Progenitor cell of endocrine pancreas (in vitro differentiated cells): ENCODE measurements at places on chromosomes 5 and 9. TPM values are rescaled to one million over a fixed set of nuclear protein-coding genes. Genes with fewer than 3 reads are reported as not detected.
A peak's percentile ranks its signal among the peaks of the same experiment; 100 is the strongest.

- H3K27me3 ChIP-seq, result peaks cover 58% of the 10 kb centered on the region
- no peak overlapping the region for H3K4me3 ChIP-seq
- H3K36me3 ChIP-seq, result no peaks in the 10 kb centered on the region
- no peak for DNase-seq
- no peak overlapping the region for H3K27ac ChIP-seq
- no peaks in the 10 kb centered on the region for H3K4me1 ChIP-seq
Observed at GRCh38 chr9:130670644-130671043, 6.2 kb downstream of the PRDM12 start.

DNA sequence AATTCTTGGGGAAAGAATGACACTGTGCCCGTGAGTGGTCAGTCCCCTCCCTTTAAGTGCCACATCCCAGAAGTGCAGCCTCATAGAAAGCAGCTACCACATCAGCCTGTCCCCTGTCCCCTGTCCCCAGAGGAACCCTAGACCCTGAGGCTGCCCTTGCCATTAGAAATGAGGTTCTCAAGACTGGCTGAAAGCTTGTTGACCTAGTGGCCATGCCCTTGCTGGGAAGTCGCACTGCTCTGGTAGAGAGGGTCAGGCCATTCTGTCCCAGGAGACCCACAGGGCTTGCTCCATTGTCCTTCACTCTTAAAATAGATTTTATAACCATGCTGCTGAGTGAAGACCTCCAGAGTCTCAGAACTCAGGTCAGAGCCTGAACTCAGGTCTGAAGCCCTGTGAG lies 184.5 kb downstream of the RGS3 start:
- peaks cover 22% of the 10 kb centered on the region for H3K4me1 ChIP-seq
- H3K4me3 ChIP-seq, result no peak overlapping the region
- no peaks in the 10 kb centered on the region for H3K27me3 ChIP-seq
- peaks cover 2% of the 10 kb centered on the region for H3K36me3 ChIP-seq
- H3K27ac ChIP-seq, result peak overlapping the region; percentile 23
- no peak for DNase-seq

DNA sequence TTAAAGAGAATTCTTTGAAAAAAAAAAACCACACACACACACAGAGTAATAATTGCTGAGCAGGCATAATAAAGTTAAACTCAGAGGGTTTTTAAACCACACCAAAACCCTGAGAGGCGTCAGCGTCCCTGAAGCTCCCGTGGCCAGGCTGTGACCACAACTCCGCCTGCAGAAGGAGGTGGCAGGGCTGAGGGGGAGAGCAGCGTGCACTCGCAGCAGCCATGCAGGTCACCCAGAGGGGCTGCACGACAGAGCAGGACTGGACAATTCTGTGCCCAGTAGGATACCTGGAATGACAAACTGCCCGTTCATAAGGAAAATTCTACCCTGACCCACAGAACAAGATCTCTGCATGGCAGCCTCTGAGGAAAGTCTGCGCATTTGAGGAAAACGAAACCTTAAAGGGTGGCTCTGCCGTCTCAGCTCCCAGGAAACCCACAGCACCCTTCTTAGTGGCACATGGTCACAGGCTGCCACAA lies 44.0 kb downstream of the ROR2 start:
- peaks cover 6% of the 10 kb centered on the region for H3K27me3 ChIP-seq
- peaks cover under 1% of the 10 kb centered on the region for H3K36me3 ChIP-seq
- no peak overlapping the region for H3K27ac ChIP-seq
- DNase-seq, result no peak

DNA sequence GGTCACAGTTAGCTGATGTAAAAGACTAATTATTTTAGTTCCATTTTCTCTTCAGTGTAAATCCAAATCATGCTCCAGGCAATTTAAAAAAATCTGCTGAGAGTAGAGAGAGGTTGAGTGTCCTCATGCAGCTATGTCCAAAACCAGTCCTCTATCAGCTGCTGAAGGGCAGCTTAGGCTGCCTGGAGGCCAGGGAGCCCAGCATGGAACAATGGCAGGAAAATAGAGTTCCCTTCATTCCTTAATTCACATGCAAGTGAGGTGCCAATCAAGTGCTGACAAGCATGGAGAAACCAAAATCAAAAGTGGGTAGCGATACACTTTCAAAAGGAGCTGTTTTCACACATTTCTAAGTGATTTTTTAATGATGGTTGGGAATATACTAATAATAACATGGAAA lies 78.3 kb upstream of the POU5F2 start:
- no peaks in the 10 kb centered on the region for H3K27me3 ChIP-seq
- H3K4me1 ChIP-seq, result no peaks in the 10 kb centered on the region
- no peak for DNase-seq
- H3K27ac ChIP-seq, result no peak overlapping the region
- H3K4me3 ChIP-seq, result no peak overlapping the region

DNA sequence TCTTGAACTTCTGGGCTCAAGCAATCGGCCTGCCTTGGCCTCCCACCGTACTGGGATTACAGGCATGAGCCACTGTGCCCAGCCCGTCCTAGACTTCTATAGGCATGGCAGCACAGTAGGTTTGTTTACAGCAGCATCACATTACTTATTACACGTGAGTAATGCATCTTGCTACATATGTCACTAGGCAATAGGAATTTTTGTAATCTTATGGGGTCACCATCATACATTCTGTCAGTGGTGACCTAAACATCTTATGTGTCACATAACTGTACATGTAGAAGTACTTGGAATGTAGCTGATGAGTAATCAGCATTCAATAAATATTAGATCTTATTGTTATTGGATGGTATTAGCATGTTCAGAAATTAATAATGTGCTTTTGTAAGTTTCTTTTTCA lies 22.9 kb upstream of the ABCA1 start:
- no peaks in the 10 kb centered on the region for H3K27me3 ChIP-seq
- no peak for DNase-seq

GRCh38 chr9:91075279-91075678 lies 273.7 kb downstream of the SYK start:
- peaks cover 9% of the 10 kb centered on the region for H3K27me3 ChIP-seq
- no peak for DNase-seq
- no peaks in the 10 kb centered on the region for H3K36me3 ChIP-seq
- H3K27ac ChIP-seq, result no peak overlapping the region

DNA sequence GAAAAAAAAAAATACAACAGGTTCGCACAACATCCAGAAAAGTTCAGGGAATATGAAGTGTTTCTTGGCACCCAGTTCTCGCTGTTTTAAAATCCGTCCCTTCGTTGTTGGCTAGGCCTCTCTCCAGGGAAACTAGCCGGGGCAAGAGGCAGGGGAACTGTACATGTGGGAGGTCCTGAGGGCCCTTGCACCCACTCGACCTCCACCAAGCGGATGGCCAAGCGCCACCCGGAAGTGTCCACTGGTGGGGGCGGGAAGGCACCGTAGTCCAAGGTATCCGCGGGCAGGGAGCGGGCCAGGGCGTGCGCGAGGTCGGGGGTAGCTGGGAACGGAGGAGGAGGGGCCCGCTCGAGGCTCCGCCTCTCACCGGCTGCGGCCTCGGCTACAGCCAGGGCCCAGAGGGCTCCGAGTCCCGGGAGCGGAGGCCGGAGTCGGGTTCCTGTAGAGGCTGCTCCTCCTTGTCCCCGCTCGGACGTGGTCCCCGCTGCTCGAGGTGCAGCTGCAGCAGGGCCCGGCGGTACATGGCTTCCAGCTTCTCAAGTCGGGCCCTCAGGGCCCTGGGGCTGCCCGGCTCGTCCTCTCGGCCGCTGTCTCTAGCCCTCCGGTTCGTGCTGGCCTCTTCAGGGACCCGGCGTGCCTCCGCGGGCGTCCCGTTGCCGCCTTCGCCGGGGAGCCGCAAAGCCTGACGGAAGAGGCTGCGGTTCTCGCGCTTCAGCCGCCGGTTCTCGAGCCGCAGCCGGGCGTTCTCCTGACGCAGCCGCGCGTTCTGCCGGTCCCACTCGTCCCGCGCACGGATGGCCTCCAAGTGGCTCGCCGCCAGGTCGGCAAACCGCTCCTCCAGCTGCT lies 720 bp downstream of the TUSC1 start:
- H3K4me1 ChIP-seq, result no peaks in the 10 kb centered on the region
- H3K36me3 ChIP-seq, result peaks cover 1% of the 10 kb centered on the region
- DNase-seq, result no peak

DNA sequence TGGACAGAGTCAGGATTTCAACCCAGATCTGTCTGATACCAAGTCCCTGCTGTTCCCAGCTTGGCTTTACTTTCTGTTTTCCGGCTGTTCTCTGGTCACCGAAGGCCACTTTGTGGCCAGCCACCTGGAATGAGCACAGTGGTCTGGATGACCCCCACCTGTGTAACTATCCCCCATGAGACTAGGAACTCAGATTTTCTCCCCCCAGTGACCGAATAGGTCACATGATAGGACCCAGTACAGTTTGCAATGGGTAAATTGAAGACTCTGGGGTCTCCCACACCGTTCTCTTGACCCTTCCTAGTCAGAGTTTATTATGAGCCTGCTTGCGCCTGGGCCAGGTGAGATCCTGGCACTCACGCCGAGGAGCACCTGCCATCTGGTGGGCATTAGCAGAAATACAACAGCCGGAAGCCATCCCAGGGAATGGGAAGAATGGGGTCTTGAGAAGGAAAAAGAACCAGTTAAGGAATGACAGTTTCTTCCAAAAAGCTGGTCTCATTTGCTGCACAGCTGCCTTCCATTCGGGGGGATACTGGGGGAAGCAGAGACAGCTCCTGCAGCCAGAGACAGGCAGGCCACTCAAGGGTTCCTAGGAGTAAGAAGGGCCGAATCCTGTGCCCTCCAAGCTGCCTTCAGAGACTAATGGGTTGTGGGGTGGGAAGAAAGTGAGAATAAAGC lies 7.1 kb downstream of the PHYHD1 start:
- H3K27ac ChIP-seq, result peak overlapping the region; percentile 76
- H3K4me1 ChIP-seq, result peaks cover 4% of the 10 kb centered on the region
- no peak overlapping the region for H3K4me3 ChIP-seq
- peaks cover 2% of the 10 kb centered on the region for H3K36me3 ChIP-seq
- DNase-seq, result peak; percentile 47

GRCh38 chr9:69468380-69468779 lies 143.4 kb downstream of the ENTREP1 start:
- H3K27me3 ChIP-seq, result peaks cover 9% of the 10 kb centered on the region
- no peaks in the 10 kb centered on the region for H3K36me3 ChIP-seq
- no peak for DNase-seq
- peaks cover 3% of the 10 kb centered on the region for H3K4me1 ChIP-seq
- no peak overlapping the region for H3K27ac ChIP-seq

DNA sequence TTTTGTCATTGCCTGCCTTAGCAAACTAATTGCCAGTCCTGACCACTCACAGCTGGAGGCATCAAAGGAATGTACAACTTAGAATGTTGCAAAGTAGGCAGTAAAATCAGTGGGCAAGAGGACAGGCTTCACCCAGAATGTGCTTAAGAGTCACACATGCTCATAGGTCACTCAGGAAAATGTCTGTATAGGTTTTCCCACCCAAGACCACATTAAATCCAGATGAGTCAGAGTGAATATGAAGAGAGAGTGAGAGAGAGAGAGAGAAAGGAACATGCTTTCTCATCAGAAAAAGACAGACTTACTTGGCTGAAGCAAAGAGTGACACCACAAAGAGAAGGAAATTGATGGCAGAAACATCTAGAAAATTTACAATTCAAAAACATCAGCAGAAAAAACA lies 37.9 kb downstream of the PLEKHG4B start:
- no peak overlapping the region for H3K4me3 ChIP-seq
- DNase-seq, result no peak
- no peak overlapping the region for H3K27ac ChIP-seq
- peaks cover 49% of the 10 kb centered on the region for H3K36me3 ChIP-seq
- no peaks in the 10 kb centered on the region for H3K27me3 ChIP-seq

GRCh38 chr5:81837667-81838306 lies 86.9 kb upstream of the SSBP2 start:
- no peaks in the 10 kb centered on the region for H3K27me3 ChIP-seq
- H3K4me1 ChIP-seq, result peaks cover 6% of the 10 kb centered on the region
- H3K27ac ChIP-seq, result no peak overlapping the region
- H3K36me3 ChIP-seq, result no peaks in the 10 kb centered on the region

- H3K4me3 ChIP-seq, result no peak overlapping the region
- no peaks in the 10 kb centered on the region for H3K36me3 ChIP-seq
- no peak for DNase-seq
- no peaks in the 10 kb centered on the region for H3K4me1 ChIP-seq
- no peak overlapping the region for H3K27ac ChIP-seq
- H3K27me3 ChIP-seq, result no peaks in the 10 kb centered on the region
Observed at GRCh38 chr9:35357826-35358225, 132.1 kb upstream of the RUSC2 start.

DNA sequence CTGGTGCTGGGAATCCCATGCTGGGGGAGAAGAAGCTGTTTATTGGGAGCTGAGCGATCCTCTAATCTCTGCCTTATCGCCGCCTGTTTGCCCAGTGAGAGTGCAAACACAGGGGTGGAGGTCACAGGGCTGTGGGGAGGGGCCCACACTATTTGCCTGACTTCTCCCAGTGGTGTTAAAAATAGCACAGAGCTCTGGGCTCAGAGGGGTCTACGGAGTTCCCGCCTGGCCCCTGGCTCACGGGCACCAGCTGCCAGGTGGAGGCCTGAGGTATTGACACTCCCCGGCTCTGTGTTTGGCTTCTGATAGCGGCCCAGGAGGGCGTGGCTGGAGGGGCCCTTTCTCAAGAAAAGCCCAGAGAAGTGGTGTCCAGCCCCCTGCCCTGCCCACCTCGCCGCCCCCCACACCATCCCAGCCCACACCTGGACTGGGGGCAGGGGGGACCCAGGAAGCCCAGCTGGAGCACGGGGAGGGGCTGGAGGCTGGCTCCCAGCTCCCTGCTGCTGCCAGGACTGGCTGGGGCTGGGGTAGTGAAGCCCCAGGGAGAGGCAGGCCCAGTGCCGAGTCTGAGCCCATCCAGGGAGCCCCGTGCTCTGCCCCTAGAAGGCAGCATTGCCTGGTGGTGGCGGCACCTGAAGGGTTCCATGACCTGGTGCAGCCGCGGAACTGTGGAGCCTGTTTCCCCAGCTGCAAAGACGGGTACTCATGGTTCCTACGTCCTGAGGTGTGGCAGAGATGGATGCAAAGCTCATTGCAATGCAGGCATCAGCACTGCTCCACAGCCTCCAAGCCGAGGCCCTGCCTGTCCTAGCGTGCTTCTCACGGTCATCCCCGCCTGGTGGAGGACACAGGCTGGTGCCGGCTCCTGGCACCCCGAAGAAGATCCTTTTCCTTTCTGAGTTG lies 35.7 kb upstream of the EGFL7 start:
- DNase-seq, result peak; percentile 75
- H3K4me1 ChIP-seq, result peaks cover 20% of the 10 kb centered on the region
- peaks cover 5% of the 10 kb centered on the region for H3K27me3 ChIP-seq
- H3K27ac ChIP-seq, result peak overlapping the region; percentile 82

- H3K36me3 ChIP-seq, result peaks cover 3% of the 10 kb centered on the region
- H3K4me3 ChIP-seq, result no peak overlapping the region
- no peak for DNase-seq
- H3K4me1 ChIP-seq, result peaks cover 14% of the 10 kb centered on the region
- H3K27ac ChIP-seq, result no peak overlapping the region
Observed at GRCh38 chr9:8825585-8826147, 1026.1 kb upstream of the DMAC1 start.

- no peak for DNase-seq
- H3K4me3 ChIP-seq, result no peak overlapping the region
- peaks cover 3% of the 10 kb centered on the region for H3K36me3 ChIP-seq
- no peaks in the 10 kb centered on the region for H3K4me1 ChIP-seq
Observed at GRCh38 chr9:127053960-127054359, 68.5 kb downstream of the ANGPTL2 start.

GRCh38 chr5:1670351-1670750 lies 129.3 kb downstream of the MRPL36 start:
- peaks cover 7% of the 10 kb centered on the region for H3K4me1 ChIP-seq
- peaks cover 67% of the 10 kb centered on the region for H3K27me3 ChIP-seq
- H3K27ac ChIP-seq, result no peak overlapping the region
- H3K36me3 ChIP-seq, result no peaks in the 10 kb centered on the region
- no peak overlapping the region for H3K4me3 ChIP-seq

DOCK8 gene
- total RNA-seq, result 5.7 and 8.3 TPM in 2 replicates

SPINK13 gene
- total RNA-seq, result not detected in 2 replicates

SHC3 gene
- 1.3 TPM in 2 replicates for total RNA-seq

C5orf34 gene
- 4.8 and 4.9 TPM in 2 replicates for total RNA-seq

SH3GLB2 gene
- 182 and 183 TPM in 2 replicates for total RNA-seq
